ENCODE measurements at places on chromosomes 13 and 19.

DNA sequence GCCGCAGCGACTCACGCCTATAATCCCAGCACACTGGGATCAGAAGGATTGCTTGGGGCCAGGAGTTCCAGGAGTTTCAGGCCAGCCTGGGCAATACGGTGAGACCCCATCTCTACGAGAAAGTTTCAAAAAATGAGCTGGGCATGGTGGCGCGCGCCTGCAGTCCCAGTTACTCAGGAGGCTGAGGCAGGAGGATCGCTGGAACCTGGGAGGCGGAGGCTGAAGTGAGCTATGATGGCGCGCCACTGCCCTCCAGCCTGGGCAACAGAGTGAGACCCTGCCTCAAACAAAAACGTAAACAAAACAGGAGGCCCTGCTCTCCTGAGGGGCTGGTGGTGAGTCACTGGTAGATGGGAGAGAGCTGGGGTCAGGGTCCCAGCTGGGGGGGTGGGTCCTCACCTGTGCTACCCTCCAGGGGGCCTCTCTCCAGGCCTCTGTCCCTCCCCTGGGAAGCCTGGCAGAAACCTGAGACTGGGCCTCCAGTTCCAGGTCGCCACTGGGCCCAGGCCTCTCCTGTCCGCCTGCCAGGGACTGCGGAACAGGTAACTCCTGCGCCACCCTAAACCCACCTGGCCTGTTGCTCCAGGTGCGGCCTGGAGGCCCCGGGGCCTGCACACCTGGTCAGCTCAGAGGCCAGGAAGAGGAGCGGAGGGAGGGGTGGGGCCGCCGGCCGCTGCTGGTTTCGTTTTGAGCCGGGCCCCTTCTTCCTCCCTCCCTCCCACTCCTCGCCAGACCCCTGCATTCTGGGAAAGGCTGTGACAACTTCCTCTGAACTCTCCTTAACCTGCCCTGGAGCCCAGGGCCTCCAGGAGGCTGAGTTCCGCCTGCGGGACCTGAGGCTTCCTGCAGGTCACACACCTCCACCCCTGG lies 17.2 kb upstream of the ZBTB7A start:
- DNase-seq: no peak

DNA sequence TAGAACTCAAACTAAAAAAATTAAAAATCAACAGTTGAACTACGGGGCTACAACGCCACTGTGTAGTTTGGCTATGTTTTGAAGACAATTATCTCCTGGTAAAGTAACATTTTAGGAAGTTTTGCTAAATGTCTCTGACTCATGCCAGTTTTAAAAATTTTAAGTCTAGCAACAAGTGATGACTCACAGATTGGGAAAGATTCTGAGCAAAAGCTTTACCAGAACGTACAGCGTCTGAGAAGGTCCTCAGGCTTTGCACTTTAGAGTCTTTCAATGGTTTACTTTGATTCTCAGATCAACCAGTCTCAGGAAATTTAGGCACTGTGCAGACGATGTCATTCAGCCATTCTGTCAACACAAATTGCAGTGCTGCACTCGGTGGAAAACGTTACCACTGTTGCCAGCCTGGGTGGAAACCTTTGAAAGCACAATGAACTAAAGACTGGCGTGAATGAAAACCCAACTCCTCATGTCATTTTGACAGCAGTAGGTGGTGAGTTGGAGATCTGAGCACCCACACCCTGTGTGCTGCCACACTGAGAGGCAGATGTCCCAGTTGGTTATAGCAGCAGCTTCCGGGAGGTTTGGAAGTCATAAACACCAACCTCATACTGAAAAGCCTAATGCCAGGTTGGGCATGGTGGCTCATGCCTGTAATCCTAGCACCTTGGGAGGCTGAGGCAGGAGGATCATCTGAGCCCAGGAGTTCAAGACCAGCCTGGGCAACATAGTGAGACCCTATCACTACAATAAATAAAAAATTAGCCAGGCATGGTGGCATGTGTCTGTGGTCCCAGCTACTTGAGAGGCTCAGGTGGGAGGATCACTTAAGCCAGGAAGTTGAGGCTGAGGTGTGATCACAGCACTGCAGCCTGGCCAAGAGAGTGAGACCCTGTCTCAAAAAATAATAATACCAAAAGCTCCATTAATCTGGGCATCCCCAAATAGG lies 6.3 kb upstream of the WTIP start:
- no peak for DNase-seq

- DNase-seq: no peak
Observed at GRCh38 chr13:103188713-103189326, 122.6 kb upstream of the SLC10A2 start.

DNA sequence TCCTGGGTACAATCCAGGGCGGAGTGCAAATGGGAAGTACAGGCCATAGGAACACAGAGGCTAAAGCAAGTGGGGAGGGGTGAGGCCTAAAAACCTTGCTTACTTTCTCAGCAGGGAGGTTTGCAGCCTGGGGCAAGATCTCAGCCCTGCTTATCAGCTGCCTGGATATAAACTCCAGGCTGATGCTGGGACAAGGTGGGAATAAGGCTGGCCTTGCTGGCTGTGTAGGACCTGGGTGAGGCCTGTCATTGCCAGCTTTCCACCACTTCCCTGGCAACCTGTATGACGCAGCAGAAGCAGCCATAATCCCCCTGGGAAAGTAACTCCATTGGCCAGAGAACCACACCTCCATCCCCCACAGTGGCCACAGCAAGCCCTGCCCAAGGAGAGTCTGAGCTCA lies 279.1 kb upstream of the ATXN8OS start:
- DNase-seq: no peak

DNA sequence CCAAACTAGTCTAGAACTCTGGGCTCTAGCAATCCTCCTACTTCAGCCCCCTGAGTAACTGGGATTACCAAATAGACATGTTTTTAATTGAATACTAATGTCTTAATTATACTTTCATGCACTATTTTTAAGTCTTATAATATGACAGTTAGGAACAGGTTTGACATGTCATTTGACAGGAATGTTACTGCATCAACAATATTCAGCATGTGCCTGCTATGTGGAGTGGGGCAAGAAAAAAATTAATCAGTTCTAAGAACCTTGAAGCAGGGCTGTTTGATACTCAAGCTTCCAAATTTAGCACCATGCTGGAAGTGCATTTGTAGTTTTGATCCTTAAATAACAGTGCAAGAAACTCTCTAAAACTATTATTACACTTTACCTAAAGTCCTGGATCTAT lies 265.3 kb downstream of the MZT1 start:
- DNase-seq: no peak

DNA sequence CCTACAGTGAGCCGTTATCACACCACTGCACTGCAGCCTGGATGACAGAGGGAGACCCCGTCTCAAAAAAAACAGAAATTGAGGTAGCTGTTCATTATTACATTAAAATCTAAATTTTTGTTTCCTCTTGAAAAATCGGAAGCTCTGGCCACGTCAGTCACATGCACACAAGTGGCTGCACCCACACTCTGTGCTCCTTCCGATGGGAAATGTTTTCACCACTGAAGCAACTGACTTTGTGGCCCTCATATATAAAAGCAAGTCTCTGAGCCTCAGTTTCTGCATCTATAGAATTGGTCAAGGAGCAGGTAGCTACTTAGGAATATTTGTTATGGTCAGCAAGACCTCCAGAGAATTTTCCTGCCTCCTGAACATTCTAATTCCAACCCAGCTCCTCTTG lies 4.5 kb downstream of the LRRC25 start:
- no peak for DNase-seq

- DNase-seq: peak; percentile 29
Observed at GRCh38 chr13:46516599-46517338, 36.2 kb upstream of the LRCH1 start.

- peak; percentile 22 for DNase-seq
Observed at GRCh38 chr19:2724148-2724557, 3.0 kb upstream of the DIRAS1 start.

DNA sequence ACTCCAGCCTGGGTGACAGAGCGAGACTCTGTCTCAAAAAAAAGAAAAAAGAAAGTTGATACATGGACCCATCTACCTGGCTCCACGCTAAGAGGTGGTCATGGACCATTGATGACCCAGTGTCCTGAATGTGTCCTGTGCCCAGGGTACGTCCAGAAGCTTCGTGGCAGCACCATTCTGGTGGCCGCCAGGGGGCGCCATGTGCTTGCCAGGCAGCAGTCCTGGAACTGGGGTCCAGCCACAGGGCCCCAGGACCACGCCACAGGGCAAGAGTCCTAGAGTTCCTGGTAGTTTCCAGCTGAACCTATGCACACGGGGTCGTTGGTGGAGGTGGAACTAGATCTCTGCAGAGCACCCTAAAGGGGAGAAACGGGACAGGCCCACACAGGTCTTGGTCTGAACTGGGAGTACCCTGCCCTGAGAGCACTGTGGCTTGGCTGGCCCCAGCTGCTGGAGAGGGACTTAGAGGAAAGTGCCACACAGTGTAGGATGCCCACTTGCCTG lies 19.9 kb upstream of the FBXO27 start:
- peak; percentile 84 for DNase-seq

DNA sequence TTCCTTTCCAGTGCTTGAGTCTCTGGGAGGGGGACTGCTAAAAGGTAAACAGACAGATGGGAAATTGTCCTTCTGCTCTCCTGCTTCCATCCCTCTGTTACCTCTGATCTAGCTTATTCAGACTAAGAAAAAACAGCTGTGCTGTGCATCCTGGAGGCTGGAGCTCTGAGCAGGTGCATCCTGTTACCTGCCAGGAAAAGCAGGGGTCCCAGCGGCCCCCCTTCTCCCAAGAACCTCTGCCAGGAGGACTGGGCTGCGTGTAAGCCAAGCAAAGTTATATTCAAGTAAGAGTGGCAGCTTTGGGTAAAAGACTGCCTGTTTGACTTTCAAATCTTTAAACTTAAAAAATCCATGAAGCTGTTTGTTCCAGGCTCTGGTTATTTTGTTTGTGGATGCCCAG lies 75.1 kb downstream of the C13orf42 start:
- no peak for DNase-seq

- no peak for DNase-seq
Observed at GRCh38 chr13:31588316-31588715, 151.0 kb upstream of the RXFP2 start.

- no peak for DNase-seq
Observed at GRCh38 chr19:13637664-13638063, 126.7 kb upstream of the MRI1 start.

- DNase-seq: no peak
Observed at GRCh38 chr19:18377026-18377425, 8.9 kb upstream of the GDF15 start.

All from iPS-NIHi11 (cell line).